ENCODE measurements at places on chromosomes 13 and 19.

DNA sequence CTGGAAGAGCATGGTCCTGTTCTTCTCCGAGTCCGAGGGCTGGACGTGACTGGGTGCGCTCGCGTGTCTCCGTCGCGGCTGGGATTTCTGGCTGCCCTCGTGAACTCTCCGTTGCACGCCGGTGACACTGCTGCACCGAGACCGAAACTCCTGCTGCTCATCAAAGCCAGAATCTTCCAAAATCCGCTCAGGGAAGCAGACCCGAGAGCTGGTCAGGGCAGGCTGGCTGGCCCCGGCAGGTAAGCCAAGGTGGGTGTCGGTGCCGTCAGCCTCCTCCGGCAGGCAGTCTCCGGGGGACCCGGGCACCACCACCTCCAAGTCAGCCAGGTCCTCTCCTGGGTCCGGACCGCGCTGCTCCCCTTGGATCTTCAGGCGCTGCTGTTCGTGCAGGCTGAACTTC is 119.9 kb downstream of the TBC1D4 start:
- no peak for DNase-seq

- no peak for DNase-seq
These were observed 527 bp downstream of the PODNL1 start for GRCh38 chr19:13937479-13938300.

DNA sequence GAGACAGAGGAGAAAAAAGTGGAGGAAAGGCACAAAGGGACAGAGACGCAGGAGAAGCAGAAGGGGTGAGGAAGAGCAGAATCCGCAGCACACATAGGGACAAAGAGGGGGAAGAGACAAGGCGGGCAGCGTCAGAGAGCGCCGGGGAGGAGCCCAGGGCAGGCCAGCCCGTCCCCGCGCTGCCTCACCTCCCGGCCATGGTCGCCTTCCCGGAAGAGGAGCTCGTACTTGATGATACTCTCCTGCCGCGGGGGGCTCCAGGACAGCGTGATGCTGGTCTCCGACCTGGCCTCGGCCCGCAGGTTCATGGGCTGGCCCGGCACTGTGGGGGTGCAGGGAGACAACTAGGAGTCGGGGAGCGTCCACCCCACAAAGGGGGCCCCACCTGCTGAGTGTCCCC is 100.6 kb downstream of the PTPRS start:
- no peak for DNase-seq

- no peak for DNase-seq
These were observed 55.5 kb downstream of the CYSLTR2 start for GRCh38 chr13:48709213-48709612.

- no peak for DNase-seq
These were observed 23.3 kb downstream of the SERP2 start for GRCh38 chr13:44396701-44397580.

DNA sequence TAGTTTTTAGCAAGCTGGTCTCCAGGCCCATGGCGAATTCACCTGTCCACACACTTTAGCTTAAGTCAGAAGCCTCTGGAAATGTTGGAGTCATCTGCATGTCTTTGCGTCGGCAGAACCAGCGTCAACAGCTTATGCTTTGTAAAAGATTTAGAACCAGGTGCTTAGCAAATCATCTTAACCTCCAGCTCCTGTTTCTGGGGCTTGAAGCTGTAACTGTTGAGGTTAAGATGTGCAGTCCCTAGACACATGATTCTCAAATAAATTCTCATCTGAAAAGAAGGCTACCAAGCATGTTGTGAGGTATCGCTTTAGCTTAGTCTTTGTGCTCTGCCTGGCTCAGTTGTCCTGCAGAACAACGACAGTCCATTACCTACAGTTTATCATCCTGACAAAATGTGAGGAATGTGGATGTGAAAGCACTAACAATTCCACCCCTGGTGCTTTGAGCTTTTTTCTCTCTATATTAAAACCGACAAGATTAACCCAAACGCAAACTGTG is 4.4 kb downstream of the EFNB2 start:
- no peak for DNase-seq

DNA sequence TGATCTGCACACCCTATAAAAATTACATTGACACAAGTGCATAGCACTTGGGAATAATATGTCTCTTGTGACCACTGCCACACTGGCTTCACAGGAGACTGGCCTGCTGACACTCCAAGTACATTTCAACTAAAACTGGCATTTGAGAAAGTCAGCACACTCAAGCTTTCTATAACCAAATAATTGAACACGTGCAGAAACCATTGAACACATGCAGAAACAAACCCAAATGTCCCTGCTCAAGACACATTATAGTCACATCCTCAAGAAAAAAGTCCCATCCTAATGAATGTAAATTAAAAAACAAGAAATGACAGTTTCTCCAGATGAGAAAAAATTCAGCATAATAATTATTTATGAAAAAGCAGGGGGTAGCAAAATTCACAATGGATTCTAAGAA is 1859.1 kb upstream of the PCDH20 start:
- DNase-seq, result no peak

DNA sequence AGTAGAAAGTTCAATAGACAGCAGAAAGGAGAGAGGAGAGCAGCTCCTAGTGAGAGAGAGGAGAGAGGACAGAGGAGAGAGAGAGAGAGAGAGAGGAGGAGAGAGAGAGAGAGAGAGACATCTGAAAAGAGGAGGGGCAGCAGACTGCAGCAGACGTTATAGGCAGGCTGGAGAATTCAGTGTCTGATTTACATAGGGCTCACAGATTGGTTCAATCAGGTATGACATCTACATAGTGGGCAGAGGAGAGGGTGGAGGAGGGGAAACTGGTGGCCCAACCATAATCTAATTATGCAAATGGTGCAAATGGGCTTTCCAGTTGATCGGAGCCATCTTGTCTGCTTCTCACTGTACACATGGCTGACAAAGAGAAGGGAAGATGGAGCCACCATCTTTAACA is 221.3 kb upstream of the TRPC4 start:
- no peak for DNase-seq

- no peak for DNase-seq
These were observed 383.1 kb downstream of the FGF14 start for GRCh38 chr13:102018716-102019115.

- DNase-seq, result no peak
These were observed 57.5 kb downstream of the ERICH4 start for GRCh38 chr19:41500443-41500842.

DNA sequence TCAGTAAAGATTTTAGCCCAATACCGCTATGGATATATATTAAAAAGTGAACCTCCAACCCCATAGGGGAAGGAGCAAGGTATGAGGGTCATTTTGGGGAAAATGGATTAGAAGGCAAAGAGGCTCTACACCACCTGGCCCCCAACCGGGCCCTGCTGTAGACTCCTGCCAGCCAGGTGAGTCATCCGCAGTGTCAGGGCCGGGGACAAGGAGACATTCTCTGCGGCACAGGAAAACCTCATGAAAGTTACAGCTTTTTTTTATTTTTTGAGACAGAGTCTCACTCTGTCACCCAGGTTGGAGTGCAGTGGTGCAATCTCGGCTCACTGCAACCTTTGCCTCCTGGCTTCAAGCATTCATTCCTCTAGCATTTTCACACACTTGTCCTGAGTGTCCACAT is 32.0 kb downstream of the ZFR2 start:
- no peak for DNase-seq

DNA sequence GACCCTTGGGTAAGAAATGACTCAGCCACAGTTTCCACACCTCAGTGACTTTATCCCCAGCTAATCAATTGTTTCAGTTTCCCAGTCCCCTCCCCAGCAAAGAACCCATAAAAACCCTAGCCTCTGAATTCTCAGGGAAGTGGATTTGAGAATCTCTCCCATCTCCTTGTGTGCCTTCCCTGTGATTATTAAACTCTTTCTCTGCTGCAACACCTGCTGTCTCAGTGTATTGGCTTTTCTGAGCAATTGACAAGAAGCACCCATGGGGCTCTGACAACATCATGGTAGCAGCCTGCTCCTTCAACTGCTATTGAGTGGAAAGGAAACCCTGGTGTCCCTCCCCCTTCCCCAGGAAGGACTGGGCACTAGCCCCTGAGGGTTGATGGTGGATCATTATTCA is 73.7 kb downstream of the UQCRFS1 start:
- no peak for DNase-seq

DNA sequence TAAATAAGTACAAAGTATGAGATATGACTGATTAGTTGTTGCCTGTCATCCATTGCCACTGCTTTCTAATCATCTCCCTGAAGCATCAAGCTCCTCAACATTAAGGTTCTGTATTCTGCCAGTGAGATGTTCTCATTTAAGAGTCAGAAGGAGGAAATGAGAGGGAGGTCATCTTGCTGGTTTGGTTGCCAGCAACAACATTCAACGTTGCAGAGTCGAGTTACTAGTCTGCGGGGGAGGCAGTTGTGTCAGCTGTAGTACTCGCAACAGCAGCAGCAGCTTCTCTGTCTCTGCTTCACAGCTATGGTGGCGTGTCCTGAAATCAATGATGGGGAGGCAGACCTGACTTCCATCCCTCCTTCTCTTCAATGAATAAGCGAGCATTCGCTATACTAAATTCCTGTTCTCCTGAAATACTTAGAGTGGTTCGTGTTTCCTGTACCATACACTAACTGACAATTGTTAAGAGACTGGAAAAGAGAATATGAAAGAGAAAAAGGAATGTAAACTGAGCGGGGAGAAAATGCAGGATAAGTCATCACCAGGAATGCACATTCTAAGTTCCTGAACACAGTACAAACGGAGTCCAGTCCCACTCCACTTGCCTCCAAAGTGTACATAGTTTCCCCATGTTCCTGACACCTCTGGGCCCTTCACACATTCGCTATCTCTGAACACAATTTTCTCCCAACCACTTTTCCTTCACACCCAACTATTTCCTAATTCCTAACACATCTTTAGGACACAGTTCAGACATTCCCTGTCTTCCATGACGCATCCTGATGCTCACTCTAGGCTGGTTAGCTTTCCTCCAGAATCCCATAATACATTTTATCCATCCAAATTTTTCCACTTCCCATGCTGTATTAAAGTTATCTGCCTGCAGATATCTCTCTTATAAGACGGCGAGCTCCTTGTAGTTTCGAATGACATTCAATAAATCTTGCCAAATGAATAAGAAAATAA is 263.0 kb downstream of the KLF12 start:
- DNase-seq, result no peak

DNA sequence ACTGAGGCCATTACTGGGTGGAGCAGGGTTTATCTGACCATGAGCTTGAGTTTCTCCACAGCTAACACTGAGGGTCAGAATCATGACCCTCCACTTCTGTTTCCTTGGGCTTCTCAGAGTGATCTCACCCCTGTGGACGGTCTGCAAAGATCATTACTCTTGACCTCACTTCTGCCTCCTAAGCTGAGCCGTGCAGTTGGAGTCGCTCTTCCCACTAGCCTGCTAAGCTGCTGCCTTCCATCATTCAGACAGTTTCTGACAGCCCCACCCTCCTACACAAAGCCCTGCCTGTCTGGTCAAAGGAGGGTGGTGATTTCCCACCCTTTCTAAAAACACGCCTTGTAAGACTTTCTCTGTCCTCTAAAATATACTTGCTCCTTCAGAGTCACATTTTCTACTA is 9.3 kb upstream of the FRY start:
- DNase-seq, result no peak

DNA sequence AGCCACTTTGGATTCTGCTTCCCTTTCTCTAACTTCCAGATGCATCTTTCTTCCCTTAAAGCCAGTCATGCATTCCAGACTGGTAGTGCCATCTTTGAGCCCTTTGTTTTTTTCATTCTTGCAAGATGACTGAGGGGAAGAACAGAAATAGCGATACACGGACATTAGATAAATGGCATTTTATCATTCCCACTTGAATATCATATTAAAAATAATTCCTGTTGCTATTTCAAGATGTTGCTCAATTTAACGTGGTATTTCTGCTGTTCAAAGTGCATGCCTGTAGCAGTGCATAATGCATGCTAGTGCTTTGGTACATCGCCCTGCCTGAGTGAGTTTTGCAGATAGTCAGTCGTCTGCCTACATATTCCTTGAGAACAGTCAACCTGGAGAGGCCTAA is 140.6 kb upstream of the FRY start:
- DNase-seq, result no peak

DNA sequence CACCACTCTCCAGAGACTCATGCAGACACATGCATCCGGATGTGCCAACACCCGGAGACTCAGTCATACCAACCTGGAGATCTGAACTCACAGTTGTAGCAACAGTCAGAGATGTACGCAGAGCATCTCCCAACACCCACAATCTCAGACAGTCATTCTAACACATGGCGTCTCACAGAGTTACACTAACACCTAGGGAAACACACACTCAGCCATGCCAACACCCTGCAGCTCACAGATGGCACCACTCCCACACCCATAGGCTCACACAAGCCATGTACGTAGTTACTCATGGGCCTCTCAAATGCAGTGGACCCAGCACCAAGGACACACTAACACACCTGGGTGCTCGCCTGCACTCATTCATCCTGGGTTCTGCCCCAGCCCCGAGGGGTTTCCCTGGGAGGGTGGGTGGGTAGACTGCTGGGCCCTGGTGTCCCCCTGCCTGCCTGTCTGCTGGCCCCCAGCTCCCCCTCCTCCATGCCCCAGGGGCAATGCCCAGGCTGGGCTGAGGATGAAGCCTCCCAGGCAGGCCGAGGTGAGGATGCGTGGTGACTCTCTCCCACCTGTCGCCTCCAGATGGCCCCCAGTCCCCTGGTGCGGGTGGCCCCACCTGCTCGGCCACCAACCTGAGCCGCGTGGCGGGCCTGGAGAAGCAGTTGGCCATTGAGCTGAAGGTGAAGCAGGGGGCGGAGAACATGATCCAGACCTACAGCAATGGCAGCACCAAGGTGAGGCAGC is 10.0 kb downstream of the PKN1 start:
- DNase-seq, result no peak

DNA sequence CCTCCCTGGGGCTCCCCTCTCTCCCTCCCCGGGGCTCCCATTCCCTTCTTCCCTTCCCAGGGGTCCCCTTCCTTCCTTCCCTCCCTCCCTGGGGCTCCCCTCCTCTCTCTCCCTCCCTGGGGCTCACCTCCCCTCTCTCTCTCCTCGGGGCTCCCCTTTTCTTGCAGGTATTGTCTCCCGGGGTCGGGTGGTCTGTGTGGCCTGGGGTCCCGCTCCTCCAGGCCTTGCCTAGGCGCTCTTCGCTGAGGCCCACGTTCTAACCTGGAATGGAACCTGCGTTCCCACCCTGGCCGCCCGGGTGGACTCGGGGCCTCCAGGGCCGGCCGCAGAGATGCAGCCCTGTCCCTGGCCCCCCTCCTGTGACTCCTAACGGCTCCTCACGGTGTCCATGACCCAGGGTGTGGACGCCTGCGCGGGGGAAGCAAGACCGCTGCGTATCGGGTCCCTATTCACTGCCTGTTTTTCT is 940 bp upstream of the DCUN1D2 start:
- DNase-seq, result no peak

- DNase-seq, result peak; percentile 74
These were observed 4.8 kb upstream of the KCNC3 start for GRCh38 chr19:50333737-50334617.

DNA sequence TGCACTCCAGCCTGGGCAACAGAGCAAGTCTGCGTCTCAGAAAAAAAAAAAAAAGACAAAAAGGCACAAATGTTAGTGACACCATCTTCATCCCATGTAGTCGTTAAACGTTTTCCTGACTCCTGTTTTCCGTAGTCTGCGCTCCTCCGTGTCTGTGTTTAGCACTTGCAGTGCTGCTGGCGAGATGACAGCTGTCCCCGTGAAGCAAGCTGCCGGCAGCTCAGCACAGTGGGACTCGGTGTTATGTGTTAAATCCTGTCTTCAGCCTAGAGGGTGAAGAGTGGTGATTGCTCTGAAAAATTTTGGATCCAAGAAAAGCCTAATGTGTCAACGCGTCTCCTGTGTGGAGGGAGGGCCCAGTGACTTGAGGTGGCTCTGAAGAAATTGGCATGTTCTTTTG is 18.4 kb downstream of the UBXN6 start:
- no peak for DNase-seq

- DNase-seq, result no peak
These were observed 22.3 kb downstream of the CRYL1 start for GRCh38 chr13:20503088-20504083.

All from stimulated activated CD4-positive, alpha-beta T cell treated with anti-CD3 and anti-CD28 coated beads, Interleukin-1b, Interleukin-23, amount 100 ng/mL, for 1 hour (primary cell).